Left lobe of liver (tissue), 2 donors: ENCODE measurements at places on chromosomes 6 and 20. TPM values are rescaled to one million over a fixed set of nuclear protein-coding genes. Genes with fewer than 3 reads are reported as not detected.

GRCh38 chr6:20924911-20925543 lies 390.8 kb downstream of the CDKAL1 start:
- no peak for DNase-seq

GRCh38 chr6:170522565-170523183 lies 30.4 kb downstream of the PSMB1 start:
- DNase-seq = no peak

The PXDC1 gene
- total RNA-seq = 55.8 TPM

The TXLNB gene
- 0.10 TPM for total RNA-seq

The PLA2G7 gene
- total RNA-seq = 1.7 TPM

DNA sequence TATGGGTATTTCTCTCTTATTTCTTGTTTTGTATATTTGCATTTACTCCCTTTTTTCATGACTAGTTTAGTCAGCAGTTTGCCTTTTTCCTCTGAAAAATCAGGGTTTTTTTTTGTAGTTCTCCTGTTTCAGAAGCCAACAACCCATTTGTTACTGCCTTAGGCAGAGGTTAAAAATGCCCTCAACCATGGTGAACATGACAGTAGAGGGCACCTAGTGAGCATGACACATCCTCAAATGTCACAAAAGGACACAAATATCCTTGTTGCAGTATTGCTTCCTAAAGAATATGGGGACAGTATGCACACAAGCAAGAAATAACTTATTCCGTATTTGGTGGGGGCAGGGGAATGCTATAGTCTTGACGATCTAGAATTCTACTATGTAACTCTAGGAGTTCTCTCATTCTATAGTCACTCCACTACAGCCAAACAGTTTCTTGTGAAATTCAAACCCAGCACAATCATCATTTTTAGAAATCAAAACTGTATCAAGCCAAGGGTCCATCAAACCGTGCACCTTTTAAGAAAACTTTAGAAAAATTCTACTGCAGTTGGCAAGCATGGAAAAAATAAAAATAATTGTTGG lies 47.0 kb downstream of the GOPC start:
- DNase-seq = no peak

The TRIM40 gene
- not detected for total RNA-seq
